NCI-H1436 treated with DMSO at 0.1 percent for 48 hours (cell line): ENCODE measurements at places on chromosomes 7 and 10.

DNA sequence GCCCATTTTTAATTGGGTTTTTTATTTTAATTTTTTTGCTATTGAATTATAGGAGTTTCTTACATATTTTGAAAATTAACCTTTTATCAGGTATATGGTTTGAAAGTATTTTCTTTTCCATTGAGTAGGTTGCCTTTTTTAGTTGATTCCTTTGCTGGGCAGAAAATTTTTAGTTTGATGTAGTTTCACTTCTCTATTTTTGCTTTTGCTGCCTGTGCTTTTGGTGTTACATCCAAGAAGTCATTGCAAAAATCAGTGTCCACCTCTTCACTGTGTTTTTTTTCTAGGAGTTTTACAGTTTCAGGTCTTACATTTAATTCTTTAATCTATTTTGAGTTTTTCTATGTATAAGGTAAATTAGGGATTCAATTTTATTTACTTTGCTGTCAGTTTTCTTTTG is 129.8 kb upstream of the FERD3L start:
- no peak for DNase-seq

GRCh38 chr10:99964791-99965190 is 45.0 kb downstream of the DNMBP start:
- DNase-seq = no peak

DNA sequence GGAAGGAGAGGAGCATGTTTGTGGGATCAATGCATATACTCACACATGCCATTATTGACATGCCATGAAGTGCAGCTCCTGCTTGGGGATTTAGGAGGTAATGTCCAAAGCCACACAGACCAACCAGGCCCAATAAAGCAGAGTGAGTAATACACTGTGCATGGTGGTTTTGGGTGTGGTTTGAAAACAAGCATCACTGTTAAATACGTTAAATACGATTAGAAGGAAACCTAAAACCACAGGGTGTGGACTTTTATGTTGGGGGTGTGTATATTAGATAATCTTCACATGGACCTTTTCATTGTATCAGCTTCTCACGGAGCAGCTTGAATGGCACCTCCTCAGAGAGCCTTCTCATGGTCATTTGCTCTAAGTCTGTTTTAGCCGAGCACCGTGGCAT is 10.4 kb upstream of the EIF3A start:
- DNase-seq = no peak

DNA sequence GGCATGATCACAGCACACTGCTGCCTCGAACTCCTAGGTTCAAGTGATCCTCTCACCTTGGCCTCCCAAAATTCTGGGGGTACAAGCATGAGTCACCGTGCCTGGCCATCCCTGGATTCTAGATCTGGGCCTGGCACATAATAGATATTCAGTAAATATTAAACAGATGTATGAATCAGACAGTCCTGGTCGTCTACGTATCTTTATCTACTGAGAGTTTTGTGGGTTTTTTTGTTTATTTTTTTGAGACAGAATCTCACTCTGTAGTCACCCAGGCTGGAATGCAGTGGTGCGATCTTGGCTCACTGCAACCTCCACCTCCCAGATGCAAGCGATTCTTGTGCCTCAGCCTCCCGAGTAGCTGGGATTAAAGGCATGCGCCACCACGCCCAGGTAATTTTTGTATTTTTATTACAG is 24.3 kb upstream of the ITGB1 start:
- DNase-seq = no peak

- no peak for DNase-seq
These were observed 524.3 kb downstream of the TCERG1L start for GRCh38 chr10:130787243-130787642.

DNA sequence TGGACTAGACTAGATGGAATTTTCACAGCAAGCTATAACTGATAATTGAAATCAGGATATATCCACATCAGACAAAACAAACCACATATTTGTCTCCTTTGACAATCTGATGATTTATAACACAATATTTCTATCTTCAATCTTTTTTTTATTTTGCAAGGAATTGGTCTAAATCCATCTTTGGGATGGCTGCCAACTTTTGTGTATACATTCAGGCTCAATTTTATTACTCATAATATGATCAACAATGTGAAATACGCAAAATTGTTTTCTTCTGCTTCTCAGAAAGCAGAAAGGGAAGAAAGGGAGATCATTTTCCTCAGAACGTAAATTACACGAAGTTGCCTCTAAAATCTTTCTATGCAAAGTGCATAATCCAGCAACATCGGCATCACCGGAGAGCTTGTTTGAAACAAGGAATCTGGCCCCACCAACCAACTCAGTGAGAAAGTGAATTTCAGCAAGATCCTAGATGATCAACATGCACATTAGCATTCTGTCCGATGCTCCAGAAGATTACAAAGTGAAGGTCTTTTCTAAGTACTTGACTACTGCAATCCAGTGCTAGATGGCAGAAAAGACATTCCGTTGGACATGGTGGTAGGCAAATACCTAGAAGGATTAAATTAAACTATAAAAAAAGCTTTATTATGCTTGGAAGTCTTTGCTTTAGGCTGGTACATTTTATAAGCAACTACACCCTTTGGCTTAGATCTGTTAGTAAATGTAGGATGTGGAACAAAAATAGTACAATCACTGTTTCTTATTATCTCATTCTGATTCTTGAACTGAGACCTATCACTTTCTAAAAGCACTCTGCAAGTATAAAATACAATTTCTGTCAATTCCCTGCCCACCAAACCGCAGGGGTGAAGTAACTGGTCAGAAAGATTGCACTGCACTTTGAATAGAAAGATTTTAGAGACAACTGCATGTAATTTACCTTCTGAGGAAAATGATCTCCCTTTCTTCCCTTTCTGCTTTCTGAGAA is 126.4 kb upstream of the RSU1 start:
- DNase-seq = no peak

- DNase-seq = no peak
These were observed 81.6 kb upstream of the PRR15 start for GRCh38 chr7:29482056-29482455.

DNA sequence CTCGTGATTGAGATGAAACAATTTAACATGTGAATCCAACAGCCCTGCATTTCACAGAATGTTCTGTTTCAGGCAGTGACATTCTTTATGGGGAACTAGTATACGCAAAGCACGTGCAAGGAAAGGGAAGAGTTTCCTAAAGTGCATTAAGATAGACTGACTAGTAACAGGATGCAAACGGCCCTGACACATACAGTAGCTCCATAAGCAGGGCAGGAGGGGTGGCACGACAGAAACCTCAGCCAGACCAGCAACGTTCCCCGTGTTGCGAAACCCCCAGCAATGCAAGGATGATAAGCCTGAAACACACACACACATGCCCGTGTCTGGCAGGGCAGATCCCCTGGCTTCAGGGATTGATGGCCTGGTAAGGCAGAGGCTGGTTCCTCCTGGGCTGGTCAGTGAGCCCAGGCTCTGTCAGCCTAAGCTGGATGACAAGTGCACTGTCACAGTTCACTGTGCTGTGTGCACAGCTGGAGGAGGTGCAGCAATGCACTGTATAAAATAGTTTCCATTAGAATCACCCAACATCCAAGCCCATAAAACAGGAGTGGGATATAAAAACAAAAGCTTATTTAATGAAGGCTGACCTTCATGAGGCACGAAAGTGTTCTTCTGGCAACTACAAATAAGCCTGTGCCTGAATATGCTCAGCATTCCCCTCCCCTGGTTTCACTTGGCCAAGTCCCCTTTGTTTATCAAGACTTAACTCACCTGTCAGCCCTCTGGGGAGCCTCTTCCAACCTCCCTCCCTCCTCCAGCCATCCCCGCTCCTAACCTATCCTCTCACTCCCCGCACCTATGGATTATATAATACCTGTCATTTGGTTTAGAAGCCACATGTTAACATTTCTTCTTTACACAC is 88.8 kb downstream of the GSAP start:
- DNase-seq = no peak

DNA sequence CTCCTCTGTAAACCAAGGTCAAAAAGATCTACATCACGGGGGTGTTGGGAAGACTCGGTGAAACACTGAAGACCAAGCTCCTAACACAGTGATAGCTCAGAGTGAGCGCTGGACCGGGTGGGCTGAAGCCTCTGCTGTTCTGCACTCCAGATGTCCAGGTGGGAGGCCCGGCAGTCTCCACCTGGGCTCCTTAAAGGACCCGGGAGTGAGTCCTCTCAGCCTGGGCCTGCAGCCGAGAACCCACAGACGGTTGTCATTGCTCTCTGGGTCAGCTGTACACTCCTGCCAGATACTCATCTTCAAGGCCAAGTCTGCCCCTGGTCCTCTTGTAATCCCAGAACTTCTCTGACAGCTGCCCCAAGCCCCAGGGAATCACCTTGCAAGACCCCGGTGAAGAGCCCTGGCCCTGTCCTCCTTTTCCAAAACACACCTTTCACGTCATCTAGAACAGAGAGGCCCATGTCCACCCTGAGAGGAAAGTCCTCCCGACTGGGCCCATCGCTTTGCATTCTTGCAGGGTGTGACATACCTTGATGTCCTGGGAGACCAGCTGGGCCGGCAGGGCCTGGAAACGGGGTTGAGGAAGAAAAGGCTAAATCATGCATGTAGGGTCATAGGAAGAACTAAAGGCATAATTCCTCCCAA is 43.7 kb downstream of the COL17A1 start:
- no peak for DNase-seq

- no peak for DNase-seq
These were observed 43.8 kb upstream of the RABGEF1 start for GRCh38 chr7:66696774-66697191.

- DNase-seq = no peak
These were observed 70.7 kb downstream of the RELN start for GRCh38 chr7:103918631-103919271.
